Omental fat pad (tissue), 4 donors: ENCODE measurements at places on chromosomes 7 and 10.

- DNase-seq = no peak
Measured at GRCh38 chr10:124572751-124573150, 111.1 kb downstream of the LHPP start.

GRCh38 chr10:83516788-83517187, 622.5 kb upstream of the GHITM start:
- no peak for DNase-seq

GRCh38 chr7:44216019-44216418, 15.2 kb downstream of the YKT6 start:
- DNase-seq = no peak

- DNase-seq = no peak
Measured at GRCh38 chr7:155343661-155344121, 46.0 kb downstream of the INSIG1 start.

GRCh38 chr10:32616438-32616837, 170.5 kb downstream of the CCDC7 start:
- no peak for DNase-seq

DNA sequence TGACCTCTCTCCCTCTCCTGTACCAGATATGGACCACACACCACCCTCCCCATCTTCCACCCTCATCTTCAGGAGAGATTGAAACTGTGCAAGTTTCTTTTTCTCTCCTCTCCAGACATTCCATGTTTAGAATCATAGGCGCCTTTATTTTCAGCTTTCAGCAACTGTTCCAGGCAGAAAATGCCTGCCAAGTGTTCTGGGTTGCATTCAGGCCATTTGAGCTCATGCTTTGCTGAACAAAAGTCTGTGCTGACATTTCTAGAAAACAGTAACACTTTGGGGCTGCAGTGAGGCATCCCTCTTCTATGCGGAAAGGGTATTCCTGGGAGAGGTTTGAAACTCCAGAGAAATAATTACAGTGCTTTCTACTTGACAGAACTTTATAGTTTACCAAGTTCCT, 361.7 kb downstream of the GPAM start:
- DNase-seq = no peak

DNA sequence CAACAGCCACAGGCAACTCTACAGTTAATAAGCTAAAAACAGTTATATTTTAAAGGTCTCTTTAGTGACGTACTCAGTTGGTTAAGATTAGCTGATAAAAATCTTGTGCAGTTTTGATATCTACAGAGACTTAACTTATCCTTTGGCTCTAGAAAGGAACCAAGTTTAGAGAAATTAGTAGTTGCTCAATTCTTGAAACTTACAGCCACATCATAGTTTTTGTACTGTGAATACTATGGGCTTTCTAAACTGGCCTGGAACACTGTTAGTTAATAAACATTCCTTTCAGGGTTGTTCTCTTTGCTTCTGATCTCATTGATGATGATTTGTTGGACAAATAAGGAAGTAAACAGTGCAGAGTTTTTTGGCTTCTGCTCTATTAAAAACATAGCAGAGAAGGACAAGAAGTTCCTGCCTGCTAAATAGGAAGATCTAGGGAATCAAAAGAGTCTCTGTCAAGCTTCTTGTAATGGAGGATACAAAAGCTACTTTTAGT, 73.1 kb downstream of the MKLN1 start:
- DNase-seq = no peak

DNA sequence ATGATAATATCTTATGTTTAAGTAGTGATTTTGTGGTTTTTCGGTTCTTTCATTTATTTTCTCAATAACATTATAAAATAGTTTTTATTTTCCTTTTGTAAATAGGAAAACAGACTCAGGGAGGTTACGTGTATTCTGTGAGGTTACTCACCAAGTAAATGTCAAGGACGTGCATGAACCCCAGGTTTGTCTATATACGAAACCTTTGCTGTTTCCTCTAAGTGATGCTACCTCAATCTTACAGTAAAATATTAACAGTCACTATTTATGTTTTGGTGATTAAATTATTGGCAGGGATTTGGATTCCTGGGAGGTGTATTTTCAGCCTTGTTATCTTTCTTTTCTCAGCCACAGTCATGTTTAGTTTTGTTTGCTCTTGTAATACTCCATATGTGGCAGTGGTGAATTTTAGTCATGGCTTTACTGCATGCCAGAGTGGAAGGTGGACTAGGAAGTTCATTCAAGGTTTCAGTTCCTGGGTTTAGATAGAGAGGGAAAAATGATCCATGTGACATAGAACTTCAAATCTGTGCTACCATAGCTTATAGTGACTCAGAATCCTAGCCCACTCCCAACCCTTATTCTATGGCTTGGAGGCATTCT, 139.9 kb downstream of the ARL4A start:
- no peak for DNase-seq

- DNase-seq = no peak
Measured at GRCh38 chr7:128056901-128057300, 25.7 kb upstream of the LRRC4 start.

GRCh38 chr7:5223646-5224340, 33.8 kb downstream of the WIPI2 start:
- DNase-seq = no peak

DNA sequence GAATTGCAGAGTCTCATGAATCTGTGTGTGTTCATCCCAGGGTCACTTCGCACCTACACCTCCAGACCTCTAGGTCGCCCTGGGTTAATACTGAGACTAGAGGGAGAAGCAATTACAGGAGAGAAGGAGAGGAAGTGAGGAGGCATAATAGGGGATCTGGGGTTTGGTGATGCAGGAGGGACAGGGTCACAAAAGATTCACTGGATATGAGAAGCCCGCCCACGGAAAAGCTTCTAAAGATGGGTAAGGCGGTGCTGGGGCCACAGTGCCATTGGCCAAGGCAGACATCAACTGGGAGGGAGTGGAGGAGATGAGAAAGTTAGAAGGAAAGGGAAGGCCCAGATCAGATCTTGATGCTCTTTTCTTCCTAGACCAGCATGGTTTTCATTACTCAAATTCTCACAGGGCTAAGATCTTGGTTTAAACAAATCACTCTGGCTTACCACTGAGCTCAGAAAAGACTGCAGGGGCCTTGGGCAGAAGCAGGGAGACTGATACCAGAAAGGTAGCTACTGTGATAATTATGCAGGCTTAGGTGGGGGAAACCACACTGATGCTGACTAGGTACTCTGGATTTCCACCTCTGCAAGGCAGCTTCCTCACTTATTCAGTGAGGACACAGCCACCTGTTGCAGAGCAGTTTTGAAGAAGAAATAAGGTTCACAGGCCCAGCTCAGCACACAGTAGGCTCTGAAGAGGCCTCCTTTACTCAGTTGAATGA, 17.4 kb upstream of the ZNF273 start:
- DNase-seq = no peak
